Stimulated activated CD8-positive, alpha-beta memory T cell treated with anti-CD3 and anti-CD28 coated beads, Interleukin-2, amount 100 ng/mL, for 1 hour (primary cell): ENCODE measurements at places on chromosomes 1 and 21.

DNA sequence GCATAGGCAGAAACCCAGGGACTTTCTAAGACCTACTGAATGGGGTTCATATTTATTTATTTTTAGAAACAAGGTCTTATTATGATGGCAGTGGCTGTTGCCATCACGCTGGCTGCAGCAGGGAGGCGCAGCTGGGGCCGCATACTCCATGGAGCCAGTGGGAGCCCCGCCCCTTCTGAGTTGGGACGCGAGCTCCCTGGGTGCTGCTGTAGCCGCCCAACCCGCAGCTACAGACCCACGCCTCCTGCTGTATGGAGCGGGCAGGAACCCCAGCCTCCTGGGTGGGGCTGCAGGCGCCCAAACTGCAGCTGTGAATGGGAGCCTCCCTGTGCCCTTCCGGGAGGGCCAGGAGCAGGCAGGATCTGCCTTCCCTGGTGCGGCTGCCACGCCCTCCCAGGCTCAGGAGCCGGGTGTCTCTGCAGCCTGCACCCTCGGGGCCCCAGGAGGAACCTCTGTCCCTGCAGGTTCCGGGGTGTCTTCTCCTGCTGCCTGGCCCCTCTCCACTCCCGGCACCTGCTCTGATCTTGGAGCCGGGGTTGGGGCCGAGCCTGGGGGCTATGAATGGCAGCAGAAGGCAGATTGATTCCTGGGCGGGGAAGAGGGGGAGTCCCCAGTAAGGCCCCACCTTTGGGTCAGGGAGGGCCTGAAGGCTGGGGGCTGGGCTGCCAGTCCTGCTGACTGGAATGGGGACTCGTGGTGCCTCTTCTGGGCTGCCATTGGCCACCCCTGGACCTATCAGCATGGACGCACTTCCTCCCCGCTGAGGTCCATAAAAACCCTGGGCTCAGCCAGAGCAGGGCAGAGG is 66.5 kb upstream of the LRRN2 start:
- DNase-seq = no peak

DNA sequence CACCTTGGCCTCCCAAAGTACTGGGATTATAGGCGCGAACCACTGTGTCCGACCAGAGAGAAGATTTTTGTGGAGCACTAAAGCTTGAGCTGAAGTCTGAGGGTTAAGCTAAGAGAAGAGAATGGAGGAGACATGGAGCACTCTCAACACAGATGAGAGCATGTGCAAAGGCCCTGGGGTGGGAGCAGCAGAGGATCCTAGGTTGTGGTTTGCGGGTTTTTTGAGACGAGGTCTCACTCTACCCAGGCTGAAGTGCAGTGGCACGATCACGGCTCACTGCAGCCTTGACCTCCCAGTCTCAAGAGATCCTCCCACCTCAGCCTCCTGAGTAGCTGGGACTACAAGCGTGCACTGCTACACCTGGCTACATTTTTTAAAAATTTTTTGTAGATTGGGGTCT is 30.5 kb downstream of the FBXO2 start:
- DNase-seq = no peak

DNA sequence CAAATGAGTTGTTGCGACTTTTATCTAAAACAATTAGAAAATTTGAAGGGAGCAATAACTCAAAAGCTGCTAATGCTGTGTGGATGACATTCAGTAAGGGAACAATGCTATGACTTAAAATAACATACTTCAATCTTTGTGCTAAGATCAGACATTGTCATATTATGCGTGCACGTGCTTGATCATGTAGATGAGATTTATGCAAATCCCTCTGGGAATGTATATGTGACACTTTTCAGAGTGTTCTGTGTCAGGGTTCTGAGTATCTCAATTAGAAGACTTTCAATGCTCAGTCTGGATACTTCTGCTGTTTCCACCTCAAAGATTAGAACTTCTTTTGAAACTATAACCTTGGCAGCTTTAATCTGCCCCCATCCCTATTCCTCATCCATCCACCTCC is 18.6 kb upstream of the POU2F1 start:
- no peak for DNase-seq

GRCh38 chr21:29365661-29366265 is 67.0 kb downstream of the BACH1 start:
- no peak for DNase-seq
